ENCODE measurements at places on chromosomes 13 and 19.

DNA sequence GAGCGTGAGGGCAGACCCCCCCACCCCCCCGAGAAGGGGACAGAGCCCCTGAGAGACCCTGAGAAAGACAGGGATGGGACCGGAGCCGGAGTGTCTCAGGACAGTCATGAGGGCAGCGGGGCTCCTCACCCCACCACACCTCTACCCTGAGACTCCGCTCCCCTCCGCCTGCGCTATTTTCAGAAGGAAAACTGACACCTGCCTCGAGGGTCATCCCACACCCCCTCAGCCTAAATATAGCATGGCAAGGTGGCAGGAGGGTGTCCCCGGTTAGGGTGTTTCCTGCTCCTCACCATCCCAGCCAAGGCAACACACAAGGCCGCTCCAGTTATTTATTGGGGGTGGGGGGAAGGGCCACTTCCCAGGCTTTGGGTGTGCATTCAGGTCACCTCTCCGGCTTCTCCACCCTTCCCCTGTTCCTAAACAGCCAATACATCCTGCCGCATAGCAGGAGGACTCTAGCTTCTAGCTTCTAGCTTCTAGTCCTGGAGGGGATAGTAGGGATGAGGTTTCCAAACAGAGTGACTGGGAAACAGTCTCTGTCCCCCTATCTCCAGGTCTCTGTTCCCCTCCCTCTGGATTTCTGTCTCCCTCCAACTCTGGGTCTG, 1.4 kb upstream of the NTF4 start:
- no peak for DNase-seq

- DNase-seq = no peak
Observed at GRCh38 chr13:89822467-89822866, 1525.0 kb upstream of the MIR17HG start.

DNA sequence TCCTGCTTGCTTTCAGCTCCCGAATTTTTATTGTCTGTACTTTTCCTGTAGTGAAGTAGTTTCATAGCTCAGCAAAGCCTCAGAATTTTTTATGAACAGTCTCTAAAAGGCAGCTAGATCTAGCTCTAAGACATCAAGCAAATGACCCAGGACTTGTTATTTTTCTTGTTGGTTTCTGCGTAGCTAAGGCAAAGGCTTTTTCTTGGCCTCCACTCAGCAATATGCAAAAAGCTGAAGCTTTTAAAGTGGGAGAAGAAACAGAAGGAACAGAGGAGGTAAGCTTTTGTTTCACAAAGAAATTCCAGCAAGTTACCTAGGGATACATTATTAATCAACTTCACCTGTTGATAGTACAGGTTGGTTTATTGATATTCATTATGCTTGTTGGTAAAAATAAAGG, 235.9 kb downstream of the PCDH20 start:
- no peak for DNase-seq

DNA sequence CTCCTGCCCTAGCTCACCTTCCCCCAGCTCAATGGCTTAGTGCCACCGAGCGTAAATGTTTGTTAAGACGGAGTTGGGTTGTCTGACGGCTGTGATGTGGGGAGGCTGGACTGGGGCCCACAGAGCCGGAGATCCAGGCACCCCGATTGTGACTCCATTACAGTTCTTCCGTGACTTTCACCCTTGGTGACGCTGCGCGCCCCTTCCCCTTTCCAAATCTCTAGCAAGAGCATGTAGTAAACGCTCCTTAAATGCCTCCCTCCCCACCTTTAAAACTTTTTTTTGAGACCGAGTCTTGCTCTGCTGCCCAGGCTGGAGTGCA, 829 bp downstream of the REEP6 start:
- DNase-seq = no peak

DNA sequence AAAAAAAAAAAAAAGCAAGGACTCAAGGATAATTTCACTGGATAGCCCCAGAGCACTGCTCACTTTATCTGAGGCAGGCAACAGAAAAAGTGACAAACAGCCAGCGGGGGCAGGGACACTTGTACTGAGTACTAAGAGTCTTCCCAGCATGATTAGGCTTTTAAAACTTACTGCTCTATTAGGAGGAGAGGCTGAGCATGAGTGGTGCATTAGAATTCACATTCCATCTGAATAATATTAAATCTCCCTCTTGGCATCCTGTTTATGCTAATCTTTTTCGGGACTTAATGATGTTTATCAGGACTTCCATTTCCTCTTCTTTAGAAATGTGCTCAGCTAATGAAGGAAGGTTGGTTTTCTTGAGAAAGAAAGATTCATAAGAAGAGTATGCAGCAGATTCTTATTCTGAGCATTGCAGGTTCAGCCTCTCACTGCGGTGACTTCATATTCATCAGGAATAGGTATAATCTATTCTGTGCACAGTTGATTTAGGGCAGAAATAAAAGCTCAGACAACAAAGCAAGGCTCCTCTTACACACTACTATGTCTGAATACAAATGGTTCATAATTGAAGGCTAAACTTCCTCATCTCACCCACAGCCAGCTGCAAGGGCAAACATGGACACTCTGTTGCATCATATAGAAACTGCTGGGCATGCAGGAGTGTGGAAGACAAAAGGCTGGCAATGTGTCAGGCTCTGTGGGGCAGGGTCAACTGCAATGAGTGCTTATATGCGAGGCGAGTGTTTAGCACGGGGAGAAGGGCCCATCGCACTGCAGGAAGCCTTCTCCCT, 107.0 kb downstream of the KL start:
- DNase-seq = no peak

GRCh38 chr19:48244281-48244680, 11.4 kb downstream of the CARD8 start:
- peak; percentile 35 for DNase-seq

GRCh38 chr19:46133101-46133627, 8.7 kb upstream of the IGFL3 start:
- DNase-seq = no peak

GRCh38 chr13:68128297-68128915, 898.3 kb upstream of the PCDH9 start:
- no peak for DNase-seq

GRCh38 chr19:37698216-37698615, 21.3 kb downstream of the ZNF607 start:
- no peak for DNase-seq

DNA sequence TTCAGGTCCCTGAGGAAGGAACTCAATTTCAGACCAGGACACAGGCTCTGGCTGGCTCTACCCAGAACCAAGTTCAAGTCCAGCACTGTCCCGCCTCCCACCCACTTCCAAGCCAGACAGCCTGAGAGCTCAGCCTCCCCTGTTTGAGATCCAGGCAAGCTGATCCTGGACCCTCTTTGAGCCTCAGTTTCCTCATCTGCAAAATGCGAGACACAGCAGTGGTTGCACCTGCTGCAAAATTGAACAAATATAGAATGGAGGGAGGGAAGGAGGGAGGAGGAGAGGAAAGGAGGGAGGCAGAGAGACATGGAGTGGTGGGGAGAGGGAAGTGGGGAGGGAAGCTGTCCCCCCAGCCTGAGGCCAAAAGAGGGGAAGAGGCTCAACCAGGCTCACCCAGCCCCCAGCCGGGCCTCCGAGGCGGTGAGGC, 751 bp downstream of the TMEM221 start:
- DNase-seq = no peak

DNA sequence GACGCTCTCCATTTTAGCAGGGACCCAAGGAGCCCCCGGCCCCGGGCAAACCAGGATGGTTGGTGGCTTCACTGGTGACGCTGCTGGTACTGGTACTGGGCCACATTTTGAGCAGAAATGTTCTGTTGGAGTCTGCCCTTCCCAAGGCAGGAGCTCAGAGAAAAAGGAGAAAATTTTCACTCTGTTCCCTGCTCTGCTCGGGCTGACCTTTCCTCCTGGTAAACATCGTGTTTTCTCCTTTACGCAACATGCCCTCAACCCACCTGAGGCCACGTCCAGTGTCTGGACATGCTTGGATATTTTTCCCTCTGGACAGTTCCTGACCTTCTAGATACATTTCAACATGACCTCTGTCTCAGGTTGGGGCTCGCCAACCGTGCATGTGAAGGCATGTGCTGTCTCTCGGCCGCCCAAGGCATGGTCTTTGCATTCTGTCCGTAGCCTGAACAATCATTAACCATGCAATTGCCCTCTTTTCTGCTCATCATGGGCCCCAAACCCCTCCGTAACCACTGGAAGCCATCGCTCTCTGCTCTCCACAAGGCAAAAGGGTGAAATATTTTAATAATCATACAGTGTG, 115.2 kb upstream of the PEG3 start:
- no peak for DNase-seq

- no peak for DNase-seq
Observed at GRCh38 chr19:29855087-29855486, 43.3 kb downstream of the CCNE1 start.

DNA sequence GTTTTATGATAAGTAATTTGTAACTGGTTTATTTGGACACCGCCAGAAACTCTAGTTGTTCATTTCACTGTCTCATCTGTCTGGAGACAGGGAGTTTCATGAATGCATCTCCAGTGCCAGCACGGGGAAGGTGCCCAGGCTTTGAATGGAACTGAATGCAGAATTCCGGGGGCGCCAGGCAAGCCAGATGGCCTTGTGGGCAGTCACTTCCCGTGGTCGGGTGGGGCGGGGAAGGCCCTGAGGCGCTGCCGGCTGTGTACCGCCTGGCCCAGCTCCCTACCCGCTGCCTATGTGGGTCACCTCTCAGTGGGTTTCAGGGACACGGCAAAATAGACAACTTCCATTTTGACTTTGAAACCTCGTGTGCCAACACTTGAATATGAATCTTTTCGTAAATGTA, 28.8 kb upstream of the MCF2L start:
- DNase-seq = no peak

- DNase-seq = no peak
Observed at GRCh38 chr19:17579661-17580244, 24.3 kb downstream of the COLGALT1 start.

DNA sequence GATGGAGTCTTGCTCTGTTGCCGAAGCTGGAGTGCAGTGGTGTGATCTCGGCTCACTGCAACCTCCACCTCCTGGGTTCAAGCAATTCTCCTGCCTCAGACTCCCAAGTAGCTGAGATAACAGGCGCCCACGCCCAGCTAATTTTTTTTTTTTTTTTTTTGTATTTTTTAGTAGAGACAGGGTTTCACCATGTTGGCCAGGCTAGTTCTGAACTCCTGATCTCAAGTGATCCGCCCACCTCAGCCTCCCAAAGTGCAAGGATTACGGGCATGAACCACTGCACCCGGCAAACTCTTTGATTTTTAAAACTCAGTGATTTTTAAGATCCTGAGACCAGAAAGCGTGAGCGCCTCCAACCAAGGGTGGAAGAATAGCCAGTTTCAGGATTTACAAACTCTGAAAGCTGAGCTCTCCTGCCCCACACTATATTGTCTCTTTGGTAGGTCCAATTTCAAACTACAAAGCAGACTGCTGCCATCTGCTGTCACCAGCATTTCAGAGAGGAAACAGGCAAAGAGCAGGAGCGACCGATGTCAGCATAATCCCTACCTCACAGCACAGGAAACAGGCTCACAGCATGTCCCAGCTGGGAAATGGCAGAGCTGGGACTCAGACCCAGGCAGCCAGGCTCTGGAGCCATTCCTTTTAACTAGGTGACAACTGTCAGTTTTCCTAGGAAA, 9.2 kb downstream of the NOSIP start:
- no peak for DNase-seq

DNA sequence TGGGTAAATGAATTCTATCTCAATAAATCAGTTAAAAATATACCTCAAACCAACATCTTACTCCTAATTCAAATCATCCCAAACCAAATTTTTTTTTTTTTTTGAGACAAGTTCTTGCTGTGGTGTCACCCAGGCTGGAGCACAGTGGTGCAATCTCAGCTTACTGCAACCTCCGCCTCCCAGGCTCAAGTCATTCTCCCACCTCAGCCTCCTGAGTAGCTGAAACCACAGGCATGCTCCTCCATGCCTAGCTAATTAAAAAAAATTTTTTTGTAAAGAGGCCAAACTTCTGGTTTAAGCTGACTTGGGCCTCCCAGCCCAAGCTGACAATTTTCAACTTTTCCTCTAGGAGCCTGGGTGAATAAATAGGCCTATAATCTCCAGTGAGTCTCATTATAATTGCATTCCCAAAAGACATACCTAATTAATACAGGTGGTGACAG, 22.1 kb upstream of the OLFM2 start:
- DNase-seq = no peak

DNA sequence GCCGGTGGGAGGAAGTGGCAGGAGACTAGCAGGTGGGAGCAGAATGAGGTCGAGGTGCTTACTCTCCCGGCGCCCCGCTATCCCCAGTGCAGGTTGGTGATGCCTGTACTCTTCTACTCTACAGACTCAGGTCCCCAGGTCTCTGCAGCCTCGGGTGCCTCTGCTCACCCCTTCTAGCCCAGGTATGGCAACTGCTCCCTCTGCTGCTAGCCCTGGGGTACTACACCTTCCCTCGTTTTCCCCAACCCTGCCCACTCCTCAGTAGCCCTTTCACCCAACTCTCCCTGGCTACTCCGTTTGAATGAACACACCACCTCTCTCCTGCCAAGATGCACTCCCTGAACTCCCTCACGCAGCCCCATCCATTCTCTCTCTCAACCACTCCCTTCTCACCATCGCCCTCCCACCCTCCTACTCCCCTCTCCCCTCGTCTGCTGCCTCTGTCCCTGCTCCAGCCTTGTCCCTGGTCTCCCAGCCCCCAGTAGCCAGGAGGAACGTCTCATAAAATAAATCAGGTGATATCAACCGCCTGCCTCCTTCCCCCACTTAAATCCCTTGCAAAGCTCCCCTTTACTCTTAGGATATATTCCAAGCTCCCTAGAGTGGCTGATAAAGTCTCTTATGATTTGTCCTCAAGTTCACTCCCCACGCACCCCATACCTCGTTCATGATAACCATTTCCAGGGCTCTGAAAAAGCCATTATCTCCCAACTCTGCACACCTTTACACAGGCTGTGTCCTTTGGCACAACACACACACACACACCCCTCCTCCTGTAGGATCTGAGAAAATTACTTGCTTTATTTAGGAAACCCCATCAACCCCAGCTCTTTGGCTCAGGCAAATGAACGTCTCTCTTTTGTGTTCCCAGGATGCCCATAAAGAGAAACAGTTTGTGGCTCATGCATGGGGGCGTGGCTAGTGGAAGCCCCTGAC, 8.2 kb upstream of the MEIS3 start:
- DNase-seq = peak; percentile 44

GRCh38 chr19:51959791-51960190, 26.8 kb downstream of the ZNF350 start:
- no peak for DNase-seq

GRCh38 chr13:36369268-36370107, 23.3 kb upstream of the SPART start:
- no peak for DNase-seq

- DNase-seq = no peak
Observed at GRCh38 chr19:46787331-46788261, 798 bp downstream of the SLC1A5 start.

DNA sequence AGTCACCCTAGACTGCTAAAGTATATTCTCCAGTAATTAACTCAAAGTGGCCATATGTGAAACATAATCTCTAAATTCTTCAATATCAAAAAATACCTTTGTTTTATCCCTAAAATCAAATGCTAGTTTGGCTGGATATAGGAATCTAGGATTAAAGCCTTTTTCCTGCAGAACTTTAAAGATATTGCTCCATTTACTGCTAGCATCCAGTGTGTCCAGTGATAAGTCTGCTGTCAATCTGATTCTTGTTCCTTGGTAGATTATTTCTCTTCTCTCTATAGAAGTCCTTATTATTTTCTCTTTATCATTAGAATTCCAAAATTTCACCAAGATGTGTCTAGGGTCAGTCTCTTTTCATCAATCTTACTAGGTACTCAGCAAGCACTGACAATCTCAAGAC, 384.6 kb downstream of the FGF14 start:
- no peak for DNase-seq

Measured in activated gamma-delta T cell treated with anti-CD3 and anti-CD28 coated beads, Interleukin-2, amount 50 U/mL, for 16 hours (primary cell).